DMS153 (cell line): ENCODE measurements at places on chromosomes 3 and 15.

DNA sequence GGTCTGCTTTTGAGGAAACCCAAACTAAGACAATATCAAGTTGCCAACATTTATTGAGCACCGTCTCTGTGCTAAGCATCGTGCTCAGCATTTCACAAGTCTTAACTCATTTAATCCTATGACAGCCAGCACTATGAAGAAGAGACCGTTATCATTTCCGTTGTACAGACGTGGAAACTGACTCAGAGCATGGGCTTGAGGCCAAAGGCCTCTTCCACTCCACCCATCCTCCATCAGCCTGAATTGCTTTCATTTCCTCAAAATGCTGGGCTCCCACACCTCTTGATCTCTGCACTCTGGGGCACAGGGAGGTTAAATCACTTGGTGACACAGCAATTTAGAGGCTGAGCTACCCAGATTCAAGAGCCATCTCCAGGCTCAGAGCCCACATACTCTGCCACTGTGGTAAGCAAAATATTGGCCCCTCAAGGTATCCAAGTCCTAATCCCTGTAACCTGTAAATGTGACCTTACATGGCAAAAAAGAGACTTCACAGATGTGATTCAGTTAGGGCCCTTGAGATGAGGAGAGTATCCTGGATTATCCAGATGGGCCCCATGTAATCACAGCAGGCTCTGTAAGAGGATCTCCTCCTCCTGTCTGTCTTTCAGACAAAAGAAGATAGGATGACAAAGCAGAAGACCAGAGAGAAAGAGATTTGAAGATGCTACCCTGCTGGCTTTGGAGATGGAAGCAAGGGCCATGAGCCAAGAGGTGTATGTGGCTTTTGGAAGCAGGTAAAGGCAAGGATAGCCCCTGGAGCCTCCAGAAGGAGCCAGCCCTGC lies 24.3 kb upstream of the FLNB start:
- DNase-seq, result no peak

- DNase-seq, result no peak
Observed at GRCh38 chr3:59486520-59486919, 436.7 kb upstream of the CFAP20DC start.

GRCh38 chr15:68815598-68815997 lies 5.1 kb downstream of the ANP32A start:
- DNase-seq, result no peak

DNA sequence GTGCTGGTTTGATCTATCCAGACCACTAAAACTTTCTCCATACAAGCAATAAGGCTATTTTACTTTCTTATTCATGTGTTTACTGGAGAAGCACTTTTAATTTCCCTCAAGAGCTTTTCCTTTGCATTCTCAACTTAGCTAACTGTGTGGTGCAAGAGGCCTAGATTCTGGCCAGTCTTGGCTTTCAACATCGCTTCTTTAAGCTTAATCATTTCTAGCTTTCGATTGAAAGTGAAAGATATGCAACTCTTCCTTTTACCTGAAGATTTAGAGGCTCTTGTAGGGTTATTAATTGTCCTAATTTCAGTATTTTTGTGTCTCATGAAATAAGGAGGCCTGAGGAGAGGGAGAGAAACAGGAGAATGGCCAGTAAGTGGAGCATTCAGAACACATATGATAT lies 234.8 kb upstream of the GADL1 start:
- no peak for DNase-seq
